ENCODE measurements at places on chromosomes 1 and 21.

- DNase-seq = no peak
These were observed 6.2 kb upstream of the AADACL3 start for GRCh38 chr1:12709696-12710095.

DNA sequence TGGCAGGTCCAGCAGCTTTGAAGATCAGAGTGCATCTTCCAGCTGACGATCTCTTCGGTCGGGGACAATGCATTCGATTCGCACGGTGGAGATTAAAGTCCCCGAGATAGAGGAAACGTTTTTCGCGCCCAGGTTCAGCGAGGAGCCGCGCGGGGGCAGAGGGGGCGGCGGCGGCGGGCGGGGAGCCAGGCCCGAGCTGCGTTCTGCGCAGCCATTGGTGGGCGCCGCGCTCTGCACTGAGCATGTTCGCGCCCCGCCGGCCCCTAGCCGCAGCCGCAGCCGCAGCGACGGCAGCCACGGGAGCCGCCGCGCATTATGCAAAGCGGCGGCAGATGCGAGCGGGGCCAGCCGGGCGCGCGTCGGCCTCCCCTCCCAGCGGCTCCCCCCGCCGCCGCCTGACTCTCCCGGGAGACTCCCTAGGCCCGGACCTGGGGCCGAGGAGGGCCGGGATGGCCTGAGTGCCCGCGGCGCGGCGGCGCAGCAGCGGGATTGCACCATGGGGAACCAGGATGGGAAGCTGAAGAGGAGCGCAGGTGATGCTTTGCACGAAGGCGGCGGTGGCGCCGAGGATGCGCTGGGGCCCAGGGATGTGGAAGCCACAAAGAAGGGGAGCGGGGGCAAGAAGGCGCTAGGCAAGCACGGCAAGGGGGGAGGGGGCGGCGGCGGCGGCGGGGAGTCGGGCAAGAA is at the start of gene FMN2:
FMN2 (plus strand) TSS at position 270 of the 687 bp plus-strand sequence; CDS start at position 497, 227 bp downstream.
- no peak for DNase-seq

- no peak for DNase-seq
These were observed 10.6 kb downstream of the S100A6 start for GRCh38 chr1:153525088-153525728.

- DNase-seq = no peak
These were observed 859.6 kb downstream of the LTN1 start for GRCh38 chr21:28133116-28133515.

GRCh38 chr1:156493154-156493631 is 7.4 kb downstream of the MEF2D start:
- DNase-seq = no peak

GRCh38 chr1:205943245-205943644 is at the start of gene SLC26A9:
SLC26A9 (minus strand) TSS chr1:205943456; CDS start chr1:205935820, 7,636 bp downstream.
- DNase-seq = no peak

- DNase-seq = no peak
These were observed 62.1 kb upstream of the JUN start for GRCh38 chr1:58845942-58846341.

DNA sequence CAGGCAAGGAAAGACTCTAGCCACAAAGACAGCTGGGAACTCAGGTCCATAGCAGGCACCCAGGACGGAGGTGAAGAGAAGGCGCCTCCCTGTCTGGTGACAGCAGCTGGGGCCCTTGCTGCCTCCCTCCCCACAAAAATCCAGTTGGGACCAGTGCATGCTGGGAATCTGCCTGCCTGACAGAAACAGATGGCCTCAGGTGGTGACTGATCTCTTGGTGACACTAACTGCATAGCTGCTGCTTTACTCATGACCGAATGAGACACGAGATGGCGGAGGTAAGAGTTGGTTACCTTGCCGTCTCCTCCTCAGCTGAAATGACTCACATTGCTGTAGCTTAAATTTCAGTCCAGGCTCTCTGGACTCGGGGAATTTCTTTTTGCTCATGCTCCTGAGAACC is 130.3 kb downstream of the FGGY start:
- no peak for DNase-seq

GRCh38 chr1:236530959-236531358 is 7.2 kb downstream of the LGALS8 start:
- no peak for DNase-seq

DNA sequence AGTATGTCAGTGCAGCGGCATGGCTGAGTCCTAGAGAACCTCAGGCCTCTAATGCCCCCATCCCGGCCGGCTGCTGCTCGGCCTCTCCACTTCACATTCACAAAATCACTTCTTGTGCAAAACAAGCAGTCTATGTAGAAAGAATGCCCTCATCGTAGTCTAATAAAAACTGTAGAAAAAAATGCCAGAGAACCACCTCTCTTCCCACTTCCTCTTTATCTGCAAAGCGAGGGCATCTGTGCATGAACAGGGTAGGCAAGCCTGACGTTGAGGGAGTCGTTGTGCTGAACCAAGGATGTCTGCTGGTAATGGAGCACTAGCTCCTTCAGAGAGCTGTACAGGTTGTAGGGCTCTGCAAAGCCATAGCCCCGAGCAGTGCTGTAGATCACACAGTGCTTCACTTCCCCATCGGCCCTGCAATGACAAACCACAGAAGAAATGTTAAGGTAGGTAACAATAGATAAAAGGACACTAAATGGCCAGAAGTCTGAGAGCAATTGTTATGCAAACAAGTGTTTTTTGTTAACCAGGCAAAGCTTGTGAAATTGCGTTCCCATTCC is 88.9 kb downstream of the PIK3R3 start:
- no peak for DNase-seq

- no peak for DNase-seq
These were observed 105.5 kb downstream of the NUF2 start for GRCh38 chr1:163427279-163427678.

DNA sequence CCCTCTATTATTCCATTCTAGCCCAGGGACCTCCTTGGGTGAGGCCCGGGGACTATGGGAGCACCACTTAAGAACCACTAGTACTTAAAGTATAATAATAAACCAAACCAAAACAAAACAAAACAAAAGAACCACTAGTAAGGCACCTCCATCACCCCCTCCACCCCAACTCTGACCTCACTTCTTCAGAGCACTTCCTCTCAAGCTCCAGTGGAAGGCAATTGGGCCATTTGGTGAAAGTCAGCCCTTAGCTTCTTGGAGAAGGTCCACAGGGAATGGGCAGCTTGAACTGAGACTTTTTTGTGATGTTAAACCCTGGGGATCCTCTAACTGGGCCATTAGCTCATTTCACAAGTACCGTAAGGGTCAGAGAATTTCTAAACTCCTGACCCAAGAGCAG is 237.3 kb downstream of the RHOU start:
- no peak for DNase-seq

DNA sequence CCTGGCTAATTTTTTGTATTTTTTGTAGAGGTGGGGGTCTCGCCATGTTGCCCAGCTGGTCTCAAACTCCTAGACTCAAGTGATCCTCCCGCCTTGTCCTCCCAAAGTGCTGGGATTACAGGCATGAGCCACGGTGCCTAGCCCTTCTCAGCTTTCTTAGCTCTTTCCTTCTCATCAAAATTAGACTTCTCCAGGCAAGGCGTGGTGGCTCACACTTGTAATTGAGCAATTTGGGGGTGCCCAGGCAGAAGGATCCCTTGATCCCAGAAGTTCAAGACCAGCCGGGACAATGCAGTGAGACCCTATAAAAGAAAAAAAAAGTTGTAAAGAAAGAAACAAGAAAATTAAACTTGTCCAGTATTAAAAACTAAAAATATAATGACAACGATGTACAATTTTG is 112.6 kb upstream of the ERRFI1 start:
- no peak for DNase-seq

- DNase-seq = no peak
These were observed 23.4 kb downstream of the VAV3 start for GRCh38 chr1:107941531-107941930.

GRCh38 chr1:235883261-235883927 is 16.7 kb upstream of the LYST start:
- no peak for DNase-seq

GRCh38 chr1:86530211-86530845 is 16.6 kb upstream of the CLCA4 start:
- DNase-seq = no peak

DNA sequence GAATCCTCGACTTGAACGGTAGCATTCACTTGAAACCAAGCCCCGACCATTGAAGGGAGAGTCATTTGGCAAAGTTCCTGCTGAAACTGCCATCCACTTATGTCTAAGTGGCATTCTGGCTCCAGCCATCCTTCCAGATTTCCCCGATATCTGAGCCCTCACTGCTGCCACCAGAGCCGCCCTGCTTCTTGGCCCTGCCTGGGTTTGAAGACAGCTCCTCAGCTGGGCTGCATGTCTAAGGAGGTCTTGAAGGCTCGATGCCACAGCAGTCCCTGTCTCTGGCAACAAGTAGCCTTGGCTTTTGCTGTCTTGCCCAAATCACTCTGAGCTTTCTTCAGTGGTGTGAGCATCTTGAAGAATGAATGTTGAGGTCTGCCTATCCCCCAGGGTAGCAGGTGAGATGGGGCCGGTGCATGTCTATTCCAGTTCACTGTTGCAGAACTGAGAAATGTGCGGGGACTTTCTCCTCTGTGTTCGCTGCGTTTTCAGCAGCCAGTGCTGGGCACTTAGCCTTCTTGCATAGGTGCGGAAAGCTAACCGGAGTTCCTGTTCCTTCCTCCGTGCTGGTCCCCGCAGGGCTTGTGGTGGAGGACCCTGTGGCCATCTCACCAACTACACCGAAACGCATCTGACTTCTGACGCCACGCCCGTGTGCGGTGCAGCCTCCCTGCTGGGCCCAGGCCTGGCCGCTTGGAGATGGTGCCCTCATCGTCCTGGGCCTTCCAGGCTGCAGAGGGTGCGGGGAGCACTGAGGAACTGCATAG is 29.2 kb downstream of the MAN1C1 start:
- no peak for DNase-seq

GRCh38 chr1:58683519-58683918 is 16.3 kb downstream of the MYSM1 start:
- DNase-seq = no peak

DNA sequence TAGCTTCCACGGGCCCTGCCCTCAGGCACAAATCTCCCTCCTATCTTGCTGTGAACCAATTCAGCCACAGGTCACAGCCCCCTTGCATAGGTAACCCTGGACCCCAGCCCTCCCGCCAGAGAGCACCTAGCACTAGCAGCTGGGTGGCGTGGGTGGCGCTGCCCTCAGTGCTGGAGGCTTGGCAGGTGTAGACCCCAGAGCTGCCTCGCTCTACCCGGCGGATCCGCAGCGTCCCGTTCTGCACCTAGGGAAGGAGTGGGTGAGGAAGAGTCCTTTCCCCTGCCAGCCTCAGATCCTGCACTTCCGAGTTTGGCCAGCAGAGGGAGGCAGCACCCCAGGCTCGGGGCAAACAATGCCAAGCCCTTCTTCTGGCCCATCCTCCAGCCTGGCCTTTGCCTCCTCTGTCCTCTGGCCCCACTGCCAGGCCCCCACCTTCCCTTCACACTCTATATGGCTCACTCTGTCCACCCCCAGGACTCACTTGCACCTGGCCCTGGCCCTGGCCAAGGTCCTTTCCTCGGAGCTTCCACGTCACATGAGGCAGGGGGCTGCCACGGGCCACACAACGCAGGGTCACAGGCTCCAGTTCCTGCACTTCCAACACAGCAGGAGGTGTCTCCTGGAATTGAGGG is 9.0 kb downstream of the IGSF9 start:
- DNase-seq = peak; percentile 76

GRCh38 chr1:41955461-41956159 is 36.9 kb upstream of the HIVEP3 start:
- DNase-seq = no peak

- DNase-seq = no peak
These were observed 130.7 kb downstream of the COQ8A start for GRCh38 chr1:227070638-227071285.

DNA sequence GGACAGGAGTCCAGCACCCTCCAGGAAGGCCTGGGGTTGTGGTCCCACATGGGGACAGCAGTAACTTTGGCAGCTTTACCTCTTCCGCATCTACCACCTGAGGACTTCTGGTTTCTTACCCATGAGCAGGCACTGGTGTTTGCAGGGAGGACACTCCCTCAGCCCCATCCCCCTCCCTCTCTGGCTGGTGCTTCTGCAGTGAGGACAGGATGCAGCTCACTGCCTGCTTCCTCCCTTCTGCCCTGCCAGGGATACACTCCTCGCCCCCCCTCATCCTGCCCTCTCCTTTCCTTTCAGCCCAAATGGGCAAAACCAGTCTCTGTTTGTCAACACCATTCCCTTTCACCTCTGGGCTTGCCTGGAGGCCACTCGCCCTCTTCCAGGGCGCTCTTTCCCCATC is 62.4 kb downstream of the KIRREL1 start:
- no peak for DNase-seq

- DNase-seq = no peak
These were observed 96.2 kb downstream of the BEND5 start for GRCh38 chr1:48680411-48681035.

DNA sequence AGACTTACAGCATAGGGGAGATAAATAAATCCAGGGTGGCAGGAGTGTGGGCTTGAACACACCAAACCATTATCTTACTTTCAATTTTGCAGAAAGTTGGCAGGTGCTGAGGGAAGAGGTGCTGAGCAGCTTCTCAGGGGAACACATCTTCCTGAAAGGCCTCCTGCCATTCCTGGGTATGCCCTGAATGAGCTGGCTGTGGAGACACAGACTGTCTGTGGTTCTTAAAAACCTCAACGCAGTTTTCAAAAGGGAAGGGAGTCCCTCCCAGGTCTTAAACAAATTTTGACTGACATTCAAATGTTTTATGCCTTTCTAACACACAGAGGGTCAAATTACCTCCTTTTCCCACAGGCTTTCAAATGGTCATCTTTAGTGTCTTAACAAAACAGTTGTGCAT is 166.9 kb downstream of the TNFSF18 start:
- DNase-seq = no peak

- DNase-seq = no peak
These were observed 63.0 kb downstream of the B3GALNT2 start for GRCh38 chr1:235441159-235441685.

DNA sequence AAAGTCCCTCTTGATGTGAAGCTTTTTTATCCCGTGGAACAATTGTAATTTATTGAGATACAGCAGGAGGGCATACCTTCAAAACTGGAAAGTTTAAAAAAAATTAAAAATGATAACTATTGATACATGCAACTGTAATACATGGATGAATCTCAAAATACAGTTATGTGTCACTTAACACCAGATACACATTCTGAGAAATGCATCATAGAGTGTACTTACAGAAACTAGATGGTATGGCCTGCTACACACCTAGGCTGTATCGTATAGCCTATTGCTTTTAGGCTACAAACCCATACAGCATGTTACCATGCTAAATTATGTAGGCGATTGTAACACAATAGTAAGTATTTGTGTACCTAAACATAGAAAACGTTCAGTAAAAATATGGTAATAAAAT is 7.1 kb upstream of the AKNAD1 start:
- no peak for DNase-seq

DNA sequence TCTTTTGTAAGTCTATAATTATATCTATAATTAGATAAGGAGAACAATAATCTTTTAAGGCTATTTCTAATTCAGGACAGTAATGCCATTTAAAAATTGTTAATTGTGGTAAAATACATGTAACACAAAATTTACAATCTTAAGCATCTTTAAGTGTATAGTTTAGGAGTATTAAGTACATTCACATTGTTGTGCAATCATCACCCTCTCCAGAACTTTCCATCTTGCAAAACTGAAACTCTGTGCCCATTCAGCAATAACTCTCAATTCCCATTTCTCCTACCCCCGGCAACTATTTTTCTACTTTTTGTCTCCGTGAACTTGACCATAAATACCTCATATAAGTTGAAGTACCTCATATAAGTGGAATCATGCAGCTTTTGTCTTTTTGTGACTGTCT is 93.9 kb upstream of the KCNA3 start:
- no peak for DNase-seq
